Ovary (tissue), 10 donors: ENCODE measurements at places on chromosomes 4 and X.

- no peak for DNase-seq
Observed at GRCh38 chr4:145823743-145824142, 114.9 kb downstream of the ZNF827 start.

DNA sequence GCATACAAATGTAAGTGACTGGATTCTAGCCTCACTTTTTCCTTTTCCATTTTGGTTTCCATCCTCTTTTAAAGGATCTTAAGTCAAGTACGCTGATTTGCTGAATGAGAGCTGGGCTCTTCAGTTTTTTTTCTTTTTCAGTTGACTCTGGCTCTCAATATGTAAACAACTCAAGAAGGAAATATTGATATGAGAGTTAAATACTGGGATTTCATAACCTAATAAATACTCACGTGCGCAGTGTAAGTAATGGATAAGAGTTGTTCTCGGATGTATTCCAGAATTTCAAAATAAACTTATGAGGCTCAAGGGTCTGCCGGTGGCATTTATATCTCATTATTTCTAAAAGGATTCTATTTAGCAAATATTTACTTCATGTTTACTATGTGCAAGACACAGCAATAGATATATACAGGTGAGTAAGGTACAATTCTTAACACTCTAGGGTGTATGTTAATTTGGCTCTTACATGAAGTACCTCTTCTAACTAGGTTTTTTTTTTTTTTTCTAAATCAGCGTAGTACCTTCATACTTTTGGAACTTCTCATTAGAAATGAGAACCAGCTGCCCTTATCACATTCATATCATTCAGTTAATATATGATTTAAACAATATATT is 11.0 kb upstream of the MAGEB10 start:
- DNase-seq: no peak

- no peak for DNase-seq
Observed at GRCh38 chr4:73410916-73411730, 7.0 kb downstream of the ALB start.

DNA sequence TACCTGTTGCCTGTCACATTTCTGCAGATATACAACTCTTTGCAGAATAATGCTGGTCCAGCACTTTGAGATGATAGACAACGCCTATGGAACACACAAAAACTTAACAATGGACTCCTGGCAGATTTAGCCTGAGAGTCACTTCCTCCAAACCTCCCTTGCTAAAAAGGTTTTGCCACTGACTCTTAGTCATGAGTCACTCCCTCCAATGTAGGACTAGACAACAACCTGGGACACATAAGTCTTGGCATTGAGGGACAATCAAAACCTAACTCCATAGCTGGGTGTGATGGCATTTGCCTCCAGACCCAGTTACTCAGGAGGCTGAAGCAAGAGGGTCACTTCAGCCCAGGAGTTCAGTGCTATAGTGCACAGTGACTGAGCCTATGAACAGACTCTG is 22.0 kb upstream of the EIF4E start:
- no peak for DNase-seq

GRCh38 chr4:1854752-1855151 is 1.2 kb downstream of the LETM1 start:
- no peak for DNase-seq

- DNase-seq: no peak
Observed at GRCh38 chr4:188657365-188657764, 518.1 kb downstream of the TRIML1 start.

GRCh38 chr4:129037093-129037492 is 56.2 kb downstream of the SCLT1 start:
- no peak for DNase-seq

- DNase-seq: no peak
Observed at GRCh38 chrX:55389376-55389775, 62.6 kb upstream of the MAGEH1 start.

DNA sequence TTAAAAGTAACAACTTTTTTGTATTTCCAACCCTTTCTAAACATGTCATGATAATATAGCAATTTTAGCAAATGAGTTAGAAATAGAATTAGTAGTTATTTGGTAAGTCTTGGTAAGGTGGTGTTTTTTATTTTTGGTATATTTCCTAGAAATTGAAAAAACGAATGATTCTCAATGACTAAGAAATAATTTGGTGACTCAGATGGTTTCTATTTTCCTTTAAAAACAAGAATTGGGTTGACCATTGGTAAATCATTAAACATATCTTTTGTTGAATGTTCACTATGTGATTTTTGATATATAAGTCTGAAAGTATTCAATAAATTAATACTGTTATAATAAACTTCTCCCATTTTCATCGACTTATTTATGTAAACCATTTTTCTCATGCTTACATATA is 206.2 kb upstream of the BANK1 start:
- DNase-seq: no peak

DNA sequence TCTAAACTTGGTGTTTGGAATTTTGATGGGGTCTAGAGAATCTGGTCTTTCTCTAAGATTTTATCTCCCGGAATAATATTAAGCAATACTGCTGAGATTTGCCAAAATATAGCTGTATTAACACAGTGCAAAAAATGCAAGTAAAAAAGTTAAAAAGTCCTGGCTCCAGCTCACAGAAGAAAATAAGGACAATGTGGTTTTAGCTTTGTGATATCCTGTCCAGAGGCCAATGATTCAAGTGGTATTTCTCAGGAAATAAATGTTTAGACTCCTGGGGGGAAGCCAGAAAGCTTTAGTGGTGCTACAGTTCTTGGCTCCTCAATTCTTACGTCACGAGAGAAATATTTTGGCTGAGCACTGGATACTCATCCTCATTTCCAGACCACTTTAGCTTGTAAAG is 40.9 kb upstream of the IL13RA2 start:
- no peak for DNase-seq

- DNase-seq: no peak
Observed at GRCh38 chr4:55386073-55386472, 9.7 kb upstream of the TMEM165 start.

- no peak for DNase-seq
Observed at GRCh38 chr4:85720735-85721134, 245.8 kb downstream of the ARHGAP24 start.

- DNase-seq: no peak
Observed at GRCh38 chrX:19744231-19744630, 143.2 kb downstream of the SH3KBP1 start.

- DNase-seq: no peak
Observed at GRCh38 chr4:15459706-15460105, 10.0 kb upstream of the CC2D2A start.

DNA sequence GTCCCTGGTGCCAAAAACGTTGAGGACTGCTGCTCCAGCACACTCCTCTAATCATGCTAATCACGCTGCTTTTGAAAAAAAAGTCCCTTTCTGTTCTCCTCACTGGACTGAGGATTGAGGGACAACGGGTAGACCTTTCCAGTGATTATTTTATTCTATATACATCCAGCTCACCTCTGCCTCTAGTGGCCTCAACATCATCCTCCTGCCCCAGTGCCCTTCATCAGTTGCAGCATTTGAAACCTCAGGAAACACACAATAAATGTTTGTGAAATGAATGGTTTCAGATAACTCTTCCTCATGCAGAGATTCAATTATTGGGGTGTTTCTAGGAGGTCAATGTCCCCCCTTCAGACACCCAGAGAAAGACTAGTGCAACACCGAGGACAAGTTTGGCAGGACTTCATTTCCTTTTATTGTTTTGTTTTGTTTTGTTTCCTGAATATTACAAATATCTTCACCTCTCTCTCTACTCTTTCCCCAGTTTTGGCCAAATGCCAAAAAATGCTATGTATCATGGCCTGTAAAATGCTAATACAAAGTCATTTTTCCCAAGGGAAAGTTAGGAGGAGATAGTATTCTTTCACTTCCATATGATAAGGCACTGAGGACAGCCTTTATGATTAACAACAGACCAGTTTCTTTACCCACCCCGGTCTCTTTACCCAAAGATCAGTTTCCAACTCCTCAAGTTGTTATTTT is 460.1 kb upstream of the SLIT2 start:
- no peak for DNase-seq

- DNase-seq: no peak
Observed at GRCh38 chr4:13966231-13967195, 339.0 kb upstream of the BOD1L1 start.

DNA sequence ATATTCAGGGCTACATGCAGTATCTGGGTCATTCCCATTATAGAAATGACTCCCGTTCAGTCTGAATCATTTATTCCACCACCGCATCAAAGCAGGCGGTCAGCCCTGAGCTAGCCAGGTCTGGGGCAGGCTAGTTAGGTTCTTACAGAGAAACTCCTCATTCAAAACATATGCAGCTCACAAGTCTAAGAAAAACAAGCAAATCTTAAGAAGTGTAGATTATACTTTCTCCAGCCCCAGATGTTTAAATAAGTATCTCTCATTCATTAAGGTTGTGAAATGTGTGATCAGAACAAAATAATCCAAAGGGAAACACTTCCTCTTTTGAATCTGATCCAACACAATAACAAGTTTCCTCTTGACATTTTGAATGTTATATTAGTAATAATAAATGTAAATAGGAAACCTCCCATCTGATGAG is 441.9 kb downstream of the INPP4B start:
- no peak for DNase-seq

DNA sequence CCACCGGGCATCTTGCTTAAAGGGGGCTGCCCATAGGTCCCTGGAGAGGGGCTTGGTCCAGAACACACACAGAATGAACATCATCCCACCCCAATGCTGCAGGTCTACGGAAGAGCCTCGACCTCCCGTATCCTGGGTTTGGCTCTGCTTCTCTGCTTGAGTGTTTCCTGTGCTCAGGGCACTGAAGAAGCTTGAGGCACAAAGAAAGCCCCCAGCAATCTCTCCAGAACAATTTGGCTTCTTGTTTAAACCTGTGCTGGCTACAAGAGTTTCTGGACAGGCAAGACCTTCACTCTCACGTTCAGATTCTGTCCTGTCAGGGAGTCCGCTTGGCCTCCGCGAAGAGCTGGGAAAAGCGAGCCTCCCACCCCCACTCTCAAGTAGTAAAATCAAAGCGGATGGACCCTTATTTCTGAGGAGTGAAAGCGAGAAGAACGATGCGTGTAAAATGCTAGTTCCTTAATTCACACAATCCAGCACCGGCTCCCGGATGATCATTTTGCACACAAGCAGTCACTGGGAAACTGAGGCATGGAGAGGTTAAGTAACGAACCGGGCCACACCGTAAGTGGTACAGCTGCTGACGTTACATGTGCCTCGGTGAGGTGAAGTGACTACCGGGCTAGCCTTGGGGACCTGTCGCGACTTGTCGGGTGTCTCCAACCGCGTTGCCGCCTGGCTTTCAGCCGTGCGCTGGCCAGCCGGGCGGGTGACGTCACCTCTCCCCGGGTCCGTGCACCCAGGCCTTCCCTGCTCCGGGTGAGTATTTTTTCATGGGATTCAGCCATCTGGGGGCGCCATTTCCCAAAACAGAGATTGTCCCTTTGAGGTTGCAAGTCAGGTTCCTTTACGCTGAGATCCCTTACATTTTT is 3.1 kb upstream of the SFRP2 start:
- no peak for DNase-seq

DNA sequence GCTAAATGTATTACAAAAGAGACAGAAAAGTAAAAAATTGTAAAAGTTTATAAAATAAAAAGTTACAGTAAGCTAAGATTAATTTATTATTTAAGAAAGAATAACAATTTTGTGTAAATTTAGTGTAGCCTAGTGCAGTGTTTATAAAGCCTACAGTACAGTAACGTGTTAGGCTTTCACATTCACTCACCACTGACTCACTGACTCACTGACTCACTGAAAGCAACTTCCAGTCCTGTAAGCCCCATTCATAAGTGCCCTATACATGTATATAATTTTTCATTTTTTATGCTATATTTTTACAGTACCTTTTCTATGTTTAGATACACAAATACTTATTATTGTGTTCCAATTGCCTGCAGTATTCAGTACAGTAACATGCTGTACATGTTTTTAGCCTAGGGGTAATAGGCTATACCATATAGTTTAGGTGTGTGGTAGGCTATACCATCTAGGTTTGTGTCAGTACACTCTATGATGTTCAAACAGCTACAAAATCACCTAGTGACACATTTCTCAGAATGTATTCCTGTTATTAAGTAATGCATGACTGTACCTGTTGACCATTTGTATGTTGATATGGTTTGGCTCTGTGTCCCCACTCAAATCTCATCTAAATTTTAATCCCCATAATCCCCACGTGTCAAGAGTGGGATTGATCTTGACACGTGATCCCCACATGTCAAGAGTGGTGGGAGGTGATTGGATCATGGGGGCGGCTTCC is 57.9 kb downstream of the CFAP299 start:
- DNase-seq: no peak

DNA sequence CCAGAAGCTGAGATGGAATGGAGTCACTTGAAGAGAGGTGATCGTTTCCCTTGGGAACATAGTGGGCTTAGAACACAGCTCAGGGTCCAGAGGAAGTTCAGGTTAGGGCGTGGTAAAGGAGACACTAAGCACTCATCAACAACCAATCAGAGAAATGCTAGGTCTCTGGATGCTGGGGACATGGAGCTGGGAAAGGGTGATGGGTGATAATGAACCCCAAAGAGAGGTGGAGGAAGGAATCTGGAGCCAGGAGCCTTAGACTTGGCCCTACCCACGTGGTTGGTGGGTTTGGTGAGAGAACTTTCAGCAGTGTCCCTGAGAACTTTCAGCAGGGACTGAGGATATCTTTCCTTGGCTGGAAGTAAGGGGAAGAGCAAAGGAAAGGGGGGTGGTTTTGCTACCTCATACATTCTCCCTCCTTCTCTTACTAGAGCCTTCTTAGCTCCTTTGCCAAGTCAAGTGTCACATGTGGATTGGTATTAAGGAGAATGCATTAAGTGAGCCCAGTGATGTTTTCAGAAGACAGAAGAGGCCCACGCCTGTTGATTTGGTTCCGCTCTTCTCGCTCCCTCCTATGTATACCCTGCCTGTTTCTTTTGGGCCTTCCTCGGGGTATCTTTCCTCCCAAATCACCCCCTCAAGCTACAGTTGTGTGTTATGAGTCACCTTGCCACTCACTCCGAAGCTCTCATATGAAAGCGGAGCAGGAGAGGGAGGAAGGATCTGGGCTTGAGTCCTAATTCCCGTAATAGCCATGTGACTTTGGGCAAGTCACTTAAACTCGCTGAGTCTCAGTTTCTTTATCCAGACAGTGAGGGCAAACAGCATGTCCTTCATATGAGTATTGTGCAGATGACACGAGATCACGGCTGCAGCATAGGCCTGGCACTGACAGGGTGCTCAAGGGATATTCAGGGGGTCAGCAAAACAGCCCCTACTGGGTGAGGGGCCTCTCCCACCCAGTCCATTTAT is 63.1 kb downstream of the TSC22D3 start:
- no peak for DNase-seq

- no peak for DNase-seq
Observed at GRCh38 chrX:85221361-85221760, 22.2 kb downstream of the SATL1 start.

GRCh38 chr4:22268350-22269025 is 247.4 kb downstream of the ADGRA3 start:
- DNase-seq: no peak

DNA sequence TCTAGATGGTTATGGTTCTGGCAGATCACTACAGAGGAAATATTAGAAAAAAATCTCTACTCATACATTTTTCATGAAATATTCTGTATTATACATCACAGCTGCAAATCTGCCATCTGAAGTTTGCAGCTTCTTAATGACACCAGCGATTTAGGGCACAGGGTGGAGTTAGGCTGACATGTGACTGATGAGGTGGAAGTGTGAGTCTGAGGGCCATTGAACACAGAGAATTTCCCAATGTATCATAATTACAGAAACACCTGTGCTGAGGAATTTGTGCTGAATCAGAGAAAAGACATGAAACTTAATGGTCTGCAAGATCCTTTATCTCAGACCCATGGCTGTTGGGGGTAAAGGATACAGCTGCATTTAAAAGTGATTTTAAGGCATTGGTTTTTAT is 2025.6 kb upstream of the AGA start:
- DNase-seq: no peak
